ENCODE measurements at places on chromosomes 6 and 20. TPM values are rescaled to one million over a fixed set of nuclear protein-coding genes. Genes with fewer than 3 reads are reported as not detected.

- DNase-seq, result no peak
Observed at GRCh38 chr20:57615445-57615811, 4.8 kb downstream of the ZBP1 start.

- DNase-seq, result no peak
Observed at GRCh38 chr6:20850686-20851416, 316.6 kb downstream of the CDKAL1 start.

- DNase-seq, result peak; percentile 97
Observed at GRCh38 chr6:43369174-43370002, at the start of gene ZNF318. Gene ZNF318 (minus strand): TSS chr6:43369647. CDS start chr6:43369365, 282 bp downstream.

- peak; percentile 25 for DNase-seq
Observed at GRCh38 chr6:82362878-82363427, 664 bp upstream of the TPBG start.

GRCh38 chr6:122007339-122007738, 392.1 kb upstream of the HSF2 start:
- DNase-seq, result no peak

GRCh38 chr6:90835596-90836212, 248.8 kb upstream of the MAP3K7 start:
- DNase-seq, result no peak

- DNase-seq, result peak; percentile 72
Observed at GRCh38 chr6:119533603-119534279, 184.2 kb upstream of the MAN1A1 start.

- DNase-seq, result peak; percentile 16
Observed at GRCh38 chr6:41428996-41429421, 93.6 kb downstream of the NCR2 start.

DNA sequence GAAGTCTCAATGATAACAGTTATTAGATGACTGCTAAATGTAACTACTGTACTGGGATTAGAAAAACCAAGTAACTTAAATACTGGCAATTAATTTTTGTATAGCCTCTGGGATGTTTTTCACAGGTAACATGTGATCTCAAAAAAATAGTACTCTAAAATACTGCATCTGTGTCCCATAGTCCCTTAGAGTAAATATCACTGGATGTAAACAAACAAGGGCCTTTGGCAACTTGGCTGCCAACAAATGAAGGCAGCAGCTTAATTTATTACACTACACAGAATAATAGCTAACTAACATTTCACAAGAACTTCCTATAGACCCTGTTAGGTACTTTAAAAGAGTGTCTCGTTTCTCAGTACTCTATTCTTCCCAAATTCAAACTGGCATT, 14.0 kb downstream of the ARHGAP18 start:
- no peak for DNase-seq

DNA sequence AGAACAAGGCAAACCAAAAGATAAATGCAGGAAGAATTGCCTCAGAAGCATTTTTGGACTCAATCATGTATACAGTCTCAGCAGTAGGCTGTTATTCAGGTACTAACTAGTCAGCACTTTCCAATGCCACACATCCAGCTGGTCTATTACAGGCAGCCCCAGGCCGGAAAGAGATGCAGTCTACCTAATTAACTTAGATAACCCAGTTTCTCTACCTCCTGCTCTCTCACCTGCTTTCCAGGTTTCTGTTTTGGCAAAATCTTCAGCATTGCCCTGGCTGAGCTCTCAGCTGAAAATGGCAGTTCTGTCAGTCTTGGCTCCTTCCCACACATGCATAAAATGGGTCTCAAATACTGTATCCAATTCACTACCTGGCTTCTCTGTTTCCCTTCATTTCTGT, 101.3 kb upstream of the UFL1 start:
- DNase-seq, result no peak

DNA sequence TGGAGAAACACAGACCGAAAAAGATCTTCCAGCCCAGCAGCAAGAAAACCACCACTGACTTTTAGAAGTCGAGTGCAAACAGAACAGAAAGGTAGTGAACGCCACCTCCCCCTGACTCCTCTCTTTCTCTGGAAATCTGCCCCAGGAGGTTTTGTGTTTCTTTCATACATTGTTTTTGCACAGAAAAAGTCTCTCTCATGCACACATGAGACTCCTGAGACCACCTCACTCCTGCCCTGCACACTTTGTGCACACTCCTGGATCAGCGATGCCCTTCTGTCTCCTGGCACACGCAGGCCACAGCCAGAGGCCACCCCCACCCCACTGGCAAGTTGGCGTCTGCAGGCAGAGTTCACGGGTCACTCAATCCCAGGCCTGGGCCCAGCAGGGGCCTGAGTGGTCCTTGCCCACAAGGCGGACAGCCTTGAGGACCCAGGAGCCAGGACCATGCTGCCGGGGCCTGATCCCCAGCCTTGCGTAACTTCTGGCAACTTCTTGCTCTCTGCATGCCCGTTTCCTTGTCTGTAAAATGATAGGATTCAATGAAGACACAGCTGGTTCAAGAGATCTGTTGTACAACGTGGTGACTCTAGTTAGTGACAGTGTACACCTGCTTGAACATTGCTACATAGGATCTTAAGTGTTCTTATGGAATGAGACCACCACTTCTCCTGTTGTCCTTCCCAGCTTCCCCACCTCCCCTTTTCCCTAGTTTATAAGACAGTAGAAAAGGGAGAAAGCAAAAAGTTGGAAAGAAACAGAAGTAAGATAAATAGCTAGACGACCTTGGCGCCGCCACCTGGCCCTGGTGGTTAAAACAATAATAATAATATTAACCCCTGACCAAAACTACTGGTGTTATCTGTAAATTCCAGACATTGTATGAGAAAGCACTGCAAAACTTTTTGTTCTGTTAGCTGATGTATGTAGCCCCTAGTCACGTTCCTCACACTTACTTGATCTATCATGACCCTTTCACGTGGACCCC, 30.2 kb upstream of the CST7 start:
- DNase-seq, result no peak

DDX43 gene
- total RNA-seq, result not detected

GUCA1A gene
- not detected for total RNA-seq

MAP3K5 gene
- 5.4 TPM for total RNA-seq

DEF6 gene
- total RNA-seq, result 8.9 TPM

FRMD1 gene
- not detected for total RNA-seq

SLC16A10 gene
- total RNA-seq, result 5.2 TPM

STXBP5 gene
- total RNA-seq, result 28.0 TPM

LY6G5B gene
- 2.6 TPM for total RNA-seq

ID4 gene
- total RNA-seq, result 0.55 TPM

SIRPB2 gene
- not detected for total RNA-seq

DOK5 gene
- total RNA-seq, result 0.31 TPM

All from HT1080 (cell line).